NCI-H1092 (cell line): ENCODE measurements at places on chromosomes 6 and 20.

GRCh38 chr6:10676403-10676802 lies 18.0 kb downstream of the C6orf52 start:
- no peak for DNase-seq

GRCh38 chr6:33915134-33915533 lies 111.3 kb upstream of the MLN start:
- DNase-seq = no peak

DNA sequence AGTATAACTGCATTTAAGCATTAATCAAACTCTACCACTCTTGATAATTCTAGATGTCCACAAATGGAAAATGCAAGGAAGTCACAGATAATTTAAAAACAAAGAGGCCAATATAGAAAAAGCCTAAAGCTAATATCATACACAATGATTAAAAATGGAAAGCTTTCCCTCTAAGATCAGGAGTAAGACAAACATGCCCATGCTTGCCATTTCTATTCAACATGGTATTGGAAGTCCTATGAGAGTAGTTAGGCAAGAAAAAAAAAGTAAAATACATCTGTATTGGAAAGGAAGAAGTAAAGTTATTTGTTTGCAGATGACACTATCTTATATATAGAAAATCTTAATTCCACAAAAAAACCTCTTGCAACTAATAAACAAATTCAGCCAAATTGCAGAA lies 164.6 kb upstream of the FERMT1 start:
- no peak for DNase-seq

DNA sequence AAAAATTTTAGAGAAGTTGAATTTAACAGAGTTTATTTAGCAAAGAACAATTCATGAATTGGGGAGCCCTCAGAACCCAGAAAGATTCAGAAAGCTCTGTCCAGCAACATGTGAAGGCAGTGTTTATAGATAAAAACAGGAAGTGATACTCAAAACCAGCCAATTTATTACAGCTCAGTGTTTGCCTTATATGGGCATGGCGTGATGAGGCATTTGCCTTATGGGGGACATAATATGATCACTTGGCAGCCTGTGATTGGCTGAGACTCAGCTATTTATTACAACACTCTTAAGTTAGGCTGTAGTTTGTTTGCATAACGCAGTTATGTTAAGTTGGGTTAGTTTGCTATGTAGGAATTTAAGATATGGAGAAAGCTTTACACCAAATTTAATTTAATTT lies 11.5 kb downstream of the HLA-DPA1 start:
- DNase-seq = no peak

DNA sequence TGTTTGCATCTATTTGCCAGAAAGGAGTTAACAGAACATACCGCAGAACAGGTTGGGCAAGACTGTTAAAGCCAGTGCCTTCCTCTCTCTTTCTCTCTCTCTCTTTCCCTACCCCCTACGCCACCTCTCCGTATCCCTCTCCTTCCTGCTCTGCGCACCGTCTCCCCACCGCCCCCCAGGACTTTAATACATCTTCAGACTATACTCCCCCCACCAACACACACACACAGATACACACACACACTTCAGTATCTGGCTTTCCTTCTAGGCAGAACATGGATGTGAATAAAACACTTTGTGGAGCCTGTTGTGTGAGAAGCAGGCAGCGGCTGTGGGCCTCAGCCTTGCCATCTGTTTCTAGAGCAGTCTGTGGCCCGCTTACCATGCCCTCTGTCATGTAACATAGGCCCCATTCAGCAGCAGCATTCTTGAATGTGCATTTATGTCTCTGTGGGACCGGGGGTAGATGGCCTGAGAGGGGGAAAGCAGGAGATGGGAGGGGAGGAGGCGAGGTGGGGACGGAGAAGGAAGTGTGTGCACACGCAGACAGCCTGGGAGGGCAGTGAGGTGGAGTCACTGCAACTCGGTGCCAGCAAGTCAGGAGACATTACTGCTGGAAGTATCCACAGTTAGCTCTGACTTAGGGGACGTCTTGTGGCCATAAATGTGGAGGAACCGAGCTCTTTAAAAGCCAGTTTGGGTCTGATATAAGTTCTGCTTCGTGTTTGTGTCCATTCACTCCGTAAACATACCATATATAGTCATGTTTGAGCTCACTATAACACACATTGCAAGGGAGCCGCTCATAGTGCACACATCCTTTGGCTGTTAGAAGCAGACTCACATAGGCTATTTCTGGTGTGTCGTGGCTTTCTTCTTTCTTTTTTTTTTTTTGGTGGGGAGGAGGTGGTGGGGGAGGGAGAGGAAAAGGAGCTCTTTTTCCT lies 38.4 kb downstream of the RREB1 start:
- no peak for DNase-seq

GRCh38 chr6:44966449-44967092 lies 361.6 kb upstream of the RUNX2 start:
- DNase-seq = no peak

DNA sequence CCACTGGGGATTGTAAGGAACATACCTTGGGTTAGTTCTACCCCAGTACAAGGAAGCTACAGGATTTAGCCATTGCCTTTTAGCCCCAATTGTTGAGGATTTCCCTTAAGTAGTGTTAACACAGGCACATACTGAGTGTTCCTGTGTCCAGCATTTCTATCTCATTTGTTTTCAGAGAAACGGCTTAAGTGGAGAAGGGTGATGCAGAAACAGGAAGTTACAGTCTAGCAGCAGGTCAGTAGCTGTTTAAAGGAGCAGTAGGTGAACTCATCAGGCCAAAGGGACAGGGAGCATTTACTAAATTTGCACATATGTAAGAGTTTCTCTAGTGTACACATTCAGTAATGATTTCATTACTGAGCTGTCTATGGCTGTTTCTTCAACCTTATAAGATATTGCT lies 644.2 kb upstream of the GJE1 start:
- no peak for DNase-seq

GRCh38 chr6:37861452-37861851 lies 41.9 kb downstream of the ZFAND3 start:
- no peak for DNase-seq

- DNase-seq = no peak
These were observed 144.2 kb downstream of the TBC1D32 start for GRCh38 chr6:121190122-121190521.

- DNase-seq = no peak
These were observed 792 bp downstream of the RSPH3 start for GRCh38 chr6:158999154-158999665.

DNA sequence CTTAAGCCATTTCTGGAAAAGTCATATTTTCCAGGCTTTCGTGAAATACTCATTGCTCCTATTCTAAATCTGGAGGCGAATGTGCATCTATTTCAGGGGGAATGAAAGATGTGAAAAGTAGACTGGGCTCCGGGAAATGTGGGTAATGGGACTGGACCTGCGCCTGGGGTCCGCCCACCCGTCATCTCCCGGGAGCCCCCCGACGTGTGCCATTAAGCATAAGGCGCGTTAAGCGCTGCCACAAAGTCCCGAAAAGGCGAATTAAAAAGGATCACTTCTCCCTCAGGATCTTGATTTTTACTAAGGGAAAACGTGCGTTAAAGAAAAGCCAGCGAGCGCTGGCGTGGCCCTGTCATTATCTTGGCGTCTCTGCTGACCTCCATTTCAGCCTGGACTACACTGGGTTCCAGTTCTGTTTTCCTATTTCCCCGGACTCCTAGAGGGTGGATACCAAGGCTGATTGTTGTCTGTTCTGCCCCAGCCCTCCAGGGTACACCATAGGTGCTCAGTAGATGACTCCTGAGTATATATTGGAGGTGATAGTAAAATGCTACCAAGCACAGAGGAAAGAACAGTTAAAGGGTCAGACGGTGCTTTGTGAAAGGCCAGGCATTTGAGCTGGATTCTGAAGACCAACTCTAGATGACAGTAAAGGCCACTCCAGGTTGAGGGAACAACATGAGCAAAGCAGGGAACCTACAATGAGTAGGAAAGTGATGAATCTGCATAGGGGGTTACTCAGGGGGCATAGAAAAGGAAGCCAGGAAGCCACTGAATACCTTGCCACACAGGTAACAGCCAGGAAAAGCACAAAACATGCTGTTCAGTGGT lies 89.2 kb upstream of the ARID1B start:
- DNase-seq = no peak

- no peak for DNase-seq
These were observed 19.1 kb downstream of the GHRH start for GRCh38 chr20:37242503-37242902.

GRCh38 chr6:126112171-126112632 lies 125.9 kb downstream of the TRMT11 start:
- DNase-seq = no peak

GRCh38 chr20:62267543-62267942 lies 29.2 kb downstream of the OSBPL2 start:
- DNase-seq = no peak

- no peak for DNase-seq
These were observed 41.9 kb downstream of the ELOVL5 start for GRCh38 chr6:53306819-53307347.

- DNase-seq = no peak
These were observed 39.3 kb upstream of the DSN1 start for GRCh38 chr20:36812594-36813463.

DNA sequence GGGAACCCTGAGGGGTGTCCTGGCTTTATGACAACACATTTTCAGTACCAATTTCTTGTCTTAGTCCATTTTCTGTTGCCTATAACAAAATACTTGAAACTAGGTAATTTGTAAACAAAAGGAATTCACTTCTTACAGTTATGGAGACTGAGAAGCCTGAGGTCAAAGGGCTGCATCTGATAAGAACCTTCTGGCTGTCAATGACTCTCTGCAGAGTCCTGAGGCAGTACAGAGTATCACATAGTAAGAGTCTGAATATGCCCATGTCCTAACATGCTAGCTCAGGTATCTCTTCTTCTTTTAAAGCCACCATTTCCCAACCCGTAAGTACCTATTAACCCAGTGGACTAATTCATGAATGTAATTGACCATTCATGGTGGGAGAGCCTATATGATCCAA lies 1458.6 kb upstream of the EYS start:
- DNase-seq = no peak

GRCh38 chr20:50610212-50610718 lies 81.1 kb downstream of the RIPOR3 start:
- DNase-seq = no peak
